ENCODE measurements at places on chromosomes 11 and 22. TPM values are rescaled to one million over a fixed set of nuclear protein-coding genes. Genes with fewer than 3 reads are reported as not detected.

- no peak for DNase-seq
- peaks cover 5% of the 10 kb centered on the region for H3K4me1 ChIP-seq
- peaks cover 50% of the 10 kb centered on the region for H3K36me3 ChIP-seq
- H3K27ac ChIP-seq: no peak overlapping the region
- H3K27me3 ChIP-seq: no peaks in the 10 kb centered on the region
Observed at GRCh38 chr11:120462825-120463224, 48.7 kb upstream of the GRIK4 start.

GRCh38 chr11:115207166-115207591 lies 297.0 kb downstream of the CADM1 start:
- DNase-seq: no peak
- no peaks in the 10 kb centered on the region for H3K27me3 ChIP-seq
- no peaks in the 10 kb centered on the region for H3K36me3 ChIP-seq

- no peak overlapping the region for H3K4me3 ChIP-seq
- H3K27ac ChIP-seq: no peak overlapping the region
Observed at GRCh38 chr11:3345736-3346135, 33.2 kb downstream of the ZNF195 start.

GRCh38 chr11:102500829-102501228 lies 29.7 kb downstream of the MMP7 start:
- no peak for DNase-seq
- 0 out of 2 replicates have a peak, but pooled peaks cover 3% of the 10 kb centered on the region for H3K4me1 ChIP-seq
- H3K4me3 ChIP-seq: no peak overlapping the region
- H3K27ac ChIP-seq: no peak overlapping the region
- H3K36me3 ChIP-seq: no peaks in the 10 kb centered on the region

The CARD18 gene
- total RNA-seq: not detected

Data from PC-3 (cell line).